Islet precursor cell (in vitro differentiated cells): ENCODE measurements at places on chromosomes 5 and 9.

DNA sequence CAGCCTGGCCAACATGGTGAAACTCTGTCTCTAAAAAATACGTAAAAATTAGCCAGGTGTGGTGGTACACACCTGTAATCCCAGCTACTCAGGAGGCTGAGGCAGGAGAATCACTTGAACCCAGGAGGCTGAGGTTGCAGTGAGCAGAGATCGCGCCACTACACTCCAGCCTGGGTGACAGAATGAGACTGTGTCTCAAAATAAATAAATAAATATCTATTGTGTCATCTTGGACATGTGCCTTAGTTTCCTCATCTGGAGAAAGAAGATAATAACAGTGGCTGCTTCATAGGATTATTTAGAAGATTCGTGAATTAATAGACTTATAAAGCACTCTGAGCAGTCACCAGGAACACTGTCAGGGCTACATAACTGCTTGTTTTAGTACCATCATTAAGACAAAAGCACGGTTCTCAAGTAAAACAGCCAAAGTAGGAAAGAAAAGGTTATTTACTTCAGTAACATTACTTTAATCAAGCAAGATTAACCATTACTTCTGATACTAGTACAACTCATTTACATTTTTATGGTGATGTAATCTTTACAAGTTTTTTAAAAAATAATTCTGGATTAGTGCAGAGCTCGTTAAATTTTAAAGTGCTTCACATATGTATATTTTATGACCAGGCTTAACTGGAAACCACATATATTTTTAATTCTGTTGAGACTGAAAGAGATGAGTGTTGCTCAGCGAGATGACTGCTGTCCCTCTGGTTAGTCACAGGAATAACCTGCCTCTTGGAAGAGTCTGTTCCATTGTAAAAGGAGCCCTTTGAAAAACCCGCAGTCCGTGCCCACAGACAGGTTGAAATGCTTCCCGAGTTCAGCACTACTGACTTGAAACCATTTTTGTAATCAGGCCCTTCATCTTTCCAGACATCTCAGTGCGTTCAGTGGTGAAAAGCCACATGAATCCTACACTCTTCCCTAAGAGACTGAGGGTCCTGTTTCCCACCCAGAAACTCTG, 36.7 kb downstream of the ANKH start:
- DNase-seq: no peak

DNA sequence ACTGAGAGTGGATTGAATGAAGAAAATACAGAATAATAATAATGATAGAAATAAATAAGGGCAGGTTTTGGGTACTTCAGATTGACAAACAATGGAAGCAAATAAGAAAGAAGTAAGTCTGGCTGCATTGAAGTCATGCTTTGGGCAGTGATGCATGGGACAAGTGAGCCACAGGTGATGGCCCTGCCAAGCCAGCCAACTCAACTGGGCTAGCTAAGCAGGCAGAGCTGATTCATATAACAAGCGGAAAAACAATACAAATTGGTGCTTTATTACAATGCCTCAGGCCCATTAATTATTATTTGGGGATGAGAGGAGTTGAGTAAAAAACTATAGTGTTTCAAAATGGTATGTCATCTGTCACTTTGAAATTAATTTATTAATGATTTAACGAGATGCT, 502.0 kb downstream of the CDH12 start:
- no peak for DNase-seq

- DNase-seq: peak; percentile 80
These were observed 428.2 kb downstream of the ENC1 start for GRCh38 chr5:74212336-74212735.

- DNase-seq: no peak
These were observed 70.4 kb upstream of the DAP start for GRCh38 chr5:10831419-10831818.

DNA sequence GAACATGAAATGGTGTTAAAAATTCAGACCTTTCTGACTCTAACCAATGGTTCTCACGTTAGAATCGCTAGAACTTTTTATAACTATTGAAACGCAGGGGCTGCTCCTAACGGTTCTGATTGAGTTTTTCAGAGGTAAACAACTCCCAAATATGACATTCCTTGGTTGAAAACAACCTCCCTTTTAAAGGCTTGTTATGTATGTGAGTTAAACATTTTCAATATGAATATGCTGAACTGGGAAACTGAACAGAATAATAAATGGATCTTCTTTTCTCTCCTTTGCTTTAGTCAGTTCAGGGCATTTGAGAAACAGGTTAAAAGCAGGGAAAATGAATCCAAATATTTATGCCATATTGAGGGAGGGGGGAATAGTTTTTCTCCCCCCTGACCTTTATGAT, 13.2 kb upstream of the DPYSL3 start:
- DNase-seq: no peak

GRCh38 chr9:18490641-18491370, 16.9 kb downstream of the ADAMTSL1 start:
- peak; percentile 66 for DNase-seq

DNA sequence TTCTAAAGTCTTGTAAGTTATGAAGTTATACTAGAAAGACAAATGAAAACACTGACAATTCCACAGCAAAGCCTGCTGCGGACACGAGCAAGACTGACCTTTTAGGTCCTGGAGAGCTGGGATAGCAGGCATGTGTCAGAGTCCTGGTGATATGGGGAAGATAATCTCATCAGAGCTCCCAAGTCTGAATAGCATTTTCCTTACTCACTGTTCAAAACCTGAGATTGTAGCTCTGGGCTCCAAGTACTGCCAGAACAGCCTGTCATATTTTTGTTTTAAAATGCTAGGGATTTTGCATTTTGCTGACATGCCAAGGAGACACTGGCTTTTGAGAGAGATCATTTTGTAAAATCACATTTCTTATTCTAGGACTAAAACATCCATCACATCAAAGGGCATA, 90.1 kb downstream of the DRD1 start:
- DNase-seq: no peak
